Activated CD8-positive, alpha-beta memory T cell treated with anti-CD3 and anti-CD28 coated beads, Interleukin-2, amount 50 U/mL, for 4 hours (primary cell): ENCODE measurements at places on chromosomes 16 and 17.
A peak's percentile ranks its signal among the peaks of the same experiment; 100 is the strongest.

GRCh38 chr17:19752216-19753050, 4.3 kb upstream of the ALDH3A1 start:
- no peak for DNase-seq

GRCh38 chr17:6105649-6106007, 35.4 kb downstream of the WSCD1 start:
- no peak for DNase-seq

DNA sequence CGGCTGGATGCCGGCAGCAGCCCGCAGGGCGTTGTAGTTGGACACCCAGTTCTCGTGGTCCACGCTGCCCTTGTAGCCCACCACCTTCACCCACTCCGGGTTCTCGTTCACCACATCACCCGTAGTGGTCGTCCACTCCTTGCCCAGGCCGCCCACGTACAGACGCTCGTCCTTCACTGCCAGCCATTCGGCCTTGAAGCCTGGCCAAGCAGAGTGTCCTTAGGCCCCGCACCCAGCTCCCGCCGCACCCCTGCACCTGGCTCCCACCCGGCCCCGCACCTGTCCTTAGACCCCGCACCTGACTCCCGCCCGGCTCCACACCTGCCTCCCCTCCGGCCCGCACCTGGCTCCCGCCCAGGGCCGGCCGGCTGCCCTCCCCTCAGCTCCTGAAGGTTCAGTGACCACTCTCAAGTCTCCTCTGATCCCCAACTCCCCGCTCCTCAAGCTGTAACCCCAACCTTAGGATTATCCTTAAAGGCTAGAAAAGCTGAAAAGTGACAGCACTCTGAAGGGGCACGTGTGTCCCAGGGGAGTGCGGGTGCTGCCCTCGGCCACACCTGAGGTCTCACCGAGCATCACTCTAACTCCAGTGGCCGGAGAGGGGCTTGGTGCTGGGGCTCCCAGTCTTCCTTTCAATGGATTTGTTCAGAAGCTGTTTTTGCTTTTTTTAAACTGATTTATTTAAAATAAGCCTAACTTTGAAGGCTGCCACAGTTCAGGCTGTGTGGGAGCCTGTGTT, 14.4 kb downstream of the CANT1 start:
- no peak for DNase-seq

DNA sequence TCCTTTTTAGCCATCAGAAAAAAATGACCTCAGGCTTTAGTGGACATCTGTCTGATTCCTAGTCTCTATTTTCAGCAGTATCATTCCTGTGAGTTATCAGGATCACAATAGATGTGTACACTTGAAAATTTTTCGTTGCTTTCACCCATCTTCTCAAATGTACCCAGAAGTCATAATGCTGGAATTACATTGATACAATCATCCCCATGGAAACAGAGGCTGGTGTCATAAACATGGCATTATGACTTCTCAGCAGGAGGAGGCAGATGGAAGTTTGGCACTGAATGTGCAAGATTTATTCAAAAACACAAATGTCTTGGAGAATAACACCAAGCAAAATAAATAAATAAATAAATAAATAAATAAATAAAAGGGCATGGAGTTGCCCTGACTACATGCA, 292.5 kb downstream of the PHKB start:
- no peak for DNase-seq

GRCh38 chr17:11925262-11926021, 71.8 kb downstream of the ZNF18 start:
- DNase-seq, result no peak

DNA sequence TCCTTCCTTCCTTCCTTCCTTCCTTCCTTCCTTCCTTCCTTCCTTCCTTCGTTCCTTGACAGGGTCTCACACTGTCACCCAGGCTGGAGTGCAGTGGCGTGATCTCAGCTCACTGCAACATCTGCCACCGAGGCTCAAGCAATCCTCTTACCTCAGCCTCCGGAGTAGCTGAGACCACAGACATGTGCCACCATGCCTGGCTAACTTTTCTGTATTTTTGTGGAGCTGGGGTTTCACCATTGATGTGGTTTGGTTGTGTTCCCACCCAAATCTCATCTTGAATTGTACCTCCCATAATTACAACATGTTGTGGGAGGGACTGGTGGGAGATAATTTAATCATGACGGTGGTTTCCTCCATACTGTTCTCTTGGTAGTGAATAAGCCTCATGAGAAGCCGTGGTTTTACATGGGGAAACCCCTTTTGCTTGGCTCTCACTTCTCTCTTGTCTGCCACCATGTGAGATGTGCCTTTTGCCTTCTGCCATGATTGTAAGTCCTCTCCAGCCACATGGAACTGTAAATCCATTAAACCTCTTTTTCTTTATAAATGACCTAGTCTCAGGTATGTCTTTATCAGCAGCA, 90.3 kb upstream of the MPHOSPH6 start:
- DNase-seq, result no peak

GRCh38 chr17:73278465-73279453, 17.1 kb upstream of the CPSF4L start:
- DNase-seq, result no peak

- DNase-seq, result peak; percentile 57
Observed at GRCh38 chr17:44198721-44199552, 747 bp downstream of the ATXN7L3 start.

- DNase-seq, result no peak
Observed at GRCh38 chr17:21173543-21173942, 40.4 kb downstream of the TMEM11 start.

DNA sequence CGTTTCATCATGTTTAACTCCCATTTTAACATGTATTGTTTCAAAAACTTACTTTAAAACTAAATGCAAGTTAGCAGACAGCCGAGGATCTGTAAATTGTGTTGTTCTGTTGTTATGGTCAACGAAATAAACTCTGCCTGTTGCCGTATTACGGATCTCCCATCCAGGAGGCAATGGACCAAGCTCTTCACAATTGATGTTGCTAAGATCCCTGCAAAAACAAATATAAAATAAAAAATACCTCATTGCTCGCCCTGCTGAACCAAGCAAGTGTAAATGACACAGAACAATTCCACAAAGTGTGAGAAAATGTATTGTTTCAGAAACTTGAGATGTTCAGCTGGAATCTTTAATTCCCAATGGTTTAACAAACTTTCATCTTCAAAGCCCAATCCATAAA, 65.0 kb downstream of the CEP95 start:
- DNase-seq, result no peak

- DNase-seq, result no peak
Observed at GRCh38 chr17:56367366-56367765, 214.1 kb downstream of the ANKFN1 start.

DNA sequence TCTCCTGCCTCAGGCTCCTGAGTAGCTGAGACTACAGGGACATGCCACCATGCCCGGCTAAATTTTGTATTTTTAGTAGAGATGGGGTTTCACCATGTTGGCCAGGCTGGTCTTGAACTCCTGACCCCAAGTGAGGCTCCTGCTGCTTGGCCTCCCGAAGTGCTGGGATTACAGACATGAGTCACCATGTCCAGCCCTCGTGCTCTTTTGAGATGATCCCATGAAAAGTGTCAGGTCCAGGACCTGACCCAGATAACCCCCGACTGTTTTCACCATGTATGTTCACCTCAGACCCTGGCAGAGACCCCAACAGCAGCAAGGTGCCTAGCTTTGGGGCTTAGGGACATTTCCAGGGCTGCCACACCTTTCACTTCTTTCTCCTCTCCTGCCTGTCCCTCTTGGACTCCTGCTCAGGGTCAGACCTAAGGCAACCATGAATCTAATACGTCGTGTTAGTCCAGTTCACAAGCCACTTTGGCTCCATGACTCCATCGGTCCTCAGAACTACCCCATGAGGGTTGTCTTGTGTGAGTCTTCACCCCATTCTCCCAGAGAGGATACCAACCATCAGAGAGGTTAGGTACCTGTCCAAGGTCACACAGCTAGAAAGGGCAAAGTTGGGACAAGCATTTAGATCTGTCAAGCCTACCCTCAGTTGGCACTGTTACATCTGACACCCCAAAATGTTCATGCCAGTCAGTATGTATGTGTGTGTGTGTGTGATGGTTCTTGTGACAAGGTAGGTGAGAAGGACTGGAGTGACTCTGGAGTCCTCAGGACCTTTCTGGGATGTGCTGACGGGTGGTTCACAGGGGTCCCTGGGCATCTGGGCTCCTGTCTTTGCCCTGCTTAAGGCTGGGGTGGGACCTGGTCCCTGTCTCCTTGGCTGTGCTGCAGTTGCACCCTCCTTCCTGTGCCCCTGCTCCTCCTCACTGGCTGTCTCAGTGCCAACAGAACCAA, 23.1 kb upstream of the MAP3K14 start:
- no peak for DNase-seq

GRCh38 chr17:8284126-8284525, 4.3 kb upstream of the RANGRF start:
- DNase-seq, result no peak

DNA sequence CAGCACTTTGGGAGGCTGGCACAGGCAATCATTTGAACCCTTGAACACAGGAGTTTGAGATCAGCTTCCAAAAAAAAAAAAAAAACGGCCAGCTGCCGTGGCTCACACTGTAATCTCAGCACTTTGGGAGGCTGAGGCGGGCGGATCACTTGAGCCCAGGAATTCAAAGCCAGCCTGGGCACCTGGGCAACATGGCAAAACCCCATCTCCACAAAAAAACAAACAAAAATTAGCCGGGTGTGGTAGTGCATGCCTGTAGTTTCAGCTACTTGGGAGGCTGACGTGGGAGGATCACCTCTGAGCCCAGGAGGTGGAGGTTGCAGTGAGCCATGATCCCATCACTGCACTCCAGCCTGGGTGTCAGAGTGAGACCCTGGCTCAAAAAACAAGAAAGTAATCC, 39.0 kb downstream of the GRB2 start:
- no peak for DNase-seq

DNA sequence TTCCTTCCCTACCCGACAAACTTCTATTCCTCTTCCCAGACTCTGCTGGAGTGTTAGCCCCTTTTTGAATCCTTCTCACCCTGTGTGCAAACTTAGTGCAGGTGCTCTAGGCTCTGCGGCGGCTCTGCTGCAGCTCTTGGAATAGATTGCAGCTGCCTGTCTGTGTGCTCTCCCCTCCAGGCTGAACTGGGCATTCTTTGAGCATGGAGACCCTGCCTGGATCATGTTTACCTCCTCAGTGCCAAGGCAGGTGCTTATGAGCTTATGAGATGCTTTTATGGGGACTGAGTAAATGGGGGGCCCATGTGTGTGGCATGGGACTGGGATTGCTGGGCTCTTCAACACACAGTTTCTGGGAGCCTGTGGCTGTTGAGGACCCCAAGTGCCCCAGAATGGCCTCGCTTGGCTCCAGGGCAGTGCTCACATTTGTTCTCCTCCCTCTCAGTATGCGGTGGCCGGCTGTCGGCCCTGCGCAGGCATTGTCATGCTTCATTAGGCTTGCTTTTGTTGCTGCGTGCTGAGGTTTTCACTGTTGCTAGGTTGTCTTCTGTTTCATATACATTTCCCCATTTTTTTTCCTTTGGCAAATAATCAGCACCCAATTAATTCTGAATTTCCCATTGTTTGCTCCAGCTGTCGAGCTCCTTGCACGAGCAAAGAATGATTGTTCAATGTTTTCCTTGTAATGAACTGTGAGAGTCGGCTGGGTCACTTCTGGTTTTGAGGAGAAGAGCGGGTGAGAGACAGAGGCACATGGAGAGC, 185.5 kb upstream of the NLRP1 start:
- no peak for DNase-seq

DNA sequence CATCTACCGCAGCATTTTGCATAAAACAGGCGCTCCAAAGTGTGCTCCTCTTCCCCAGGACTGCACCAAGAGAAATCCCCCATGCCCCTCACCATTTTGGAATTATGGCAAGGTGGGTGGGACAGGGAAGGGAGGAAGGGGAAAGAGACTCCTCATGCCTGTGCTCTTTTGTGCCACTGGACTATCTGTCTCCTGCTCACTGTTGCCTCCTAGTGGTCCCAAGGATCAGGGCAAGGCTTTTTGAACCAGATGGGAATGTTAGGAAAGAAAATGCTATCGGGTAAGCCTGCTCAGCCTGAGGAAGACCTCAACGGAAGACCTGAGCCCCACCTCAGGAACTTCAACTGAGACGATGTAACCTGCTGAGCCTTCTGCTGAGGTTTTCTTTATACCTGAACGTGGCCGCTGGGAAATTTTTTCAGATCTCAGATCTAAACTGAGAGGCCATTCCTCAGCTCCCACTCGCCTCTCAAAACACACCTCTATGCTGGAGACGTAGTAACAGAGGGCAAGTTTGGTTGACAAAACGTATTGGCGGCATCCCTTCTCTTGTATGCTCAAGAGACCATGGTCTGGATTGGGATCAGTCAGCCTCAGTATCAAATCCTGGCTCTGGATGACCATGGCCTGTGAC, 58.3 kb downstream of the SPACA3 start:
- peak; percentile 33 for DNase-seq

- DNase-seq, result no peak
Observed at GRCh38 chr17:80323982-80324381, 63.3 kb downstream of the RNF213 start.

DNA sequence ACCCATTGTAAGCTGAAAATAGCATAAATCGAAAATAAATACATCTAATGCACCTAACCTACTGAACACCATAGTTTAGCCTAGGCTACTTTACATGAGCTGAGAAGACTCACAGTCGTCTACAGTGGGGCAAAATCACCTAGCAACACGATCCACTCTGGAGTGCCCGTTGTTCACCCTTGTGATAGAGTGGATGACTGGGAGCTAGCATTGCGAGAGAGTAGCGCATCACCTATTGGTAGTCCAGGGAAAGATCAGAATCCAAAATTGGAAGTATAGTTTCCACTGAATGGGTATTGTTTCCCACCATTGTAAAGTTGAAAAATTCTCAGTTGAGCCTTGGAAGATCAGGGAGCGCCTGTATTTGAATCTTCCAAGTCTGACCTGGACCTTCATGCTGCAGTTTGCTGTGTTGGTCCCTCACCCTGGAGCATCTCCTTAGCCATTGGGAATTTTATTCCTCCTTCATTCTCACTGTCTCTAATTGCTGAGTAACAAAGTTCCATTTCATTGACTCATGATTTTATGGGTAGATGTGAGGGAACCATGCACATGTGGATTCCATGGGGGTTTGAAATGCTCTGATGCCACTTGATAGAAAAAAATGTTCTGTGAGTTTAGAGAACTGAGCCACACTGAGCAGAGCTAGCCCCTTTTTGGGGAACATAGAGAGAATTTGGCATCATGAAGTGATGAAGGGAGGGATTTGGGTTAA, 19.6 kb downstream of the AKAP1 start:
- DNase-seq, result no peak
